Hindlimb muscle (tissue), 1 donor: ENCODE measurements at places on chromosomes 13 and 19. TPM values are rescaled to one million over a fixed set of nuclear protein-coding genes. Genes with fewer than 3 reads are reported as not detected.

Gene MAB21L1
- polyA plus RNA-seq: 13.1 TPM

GRCh38 chr13:44072536-44072935 lies 192.8 kb downstream of the LACC1 start:
- no peak for DNase-seq

DNA sequence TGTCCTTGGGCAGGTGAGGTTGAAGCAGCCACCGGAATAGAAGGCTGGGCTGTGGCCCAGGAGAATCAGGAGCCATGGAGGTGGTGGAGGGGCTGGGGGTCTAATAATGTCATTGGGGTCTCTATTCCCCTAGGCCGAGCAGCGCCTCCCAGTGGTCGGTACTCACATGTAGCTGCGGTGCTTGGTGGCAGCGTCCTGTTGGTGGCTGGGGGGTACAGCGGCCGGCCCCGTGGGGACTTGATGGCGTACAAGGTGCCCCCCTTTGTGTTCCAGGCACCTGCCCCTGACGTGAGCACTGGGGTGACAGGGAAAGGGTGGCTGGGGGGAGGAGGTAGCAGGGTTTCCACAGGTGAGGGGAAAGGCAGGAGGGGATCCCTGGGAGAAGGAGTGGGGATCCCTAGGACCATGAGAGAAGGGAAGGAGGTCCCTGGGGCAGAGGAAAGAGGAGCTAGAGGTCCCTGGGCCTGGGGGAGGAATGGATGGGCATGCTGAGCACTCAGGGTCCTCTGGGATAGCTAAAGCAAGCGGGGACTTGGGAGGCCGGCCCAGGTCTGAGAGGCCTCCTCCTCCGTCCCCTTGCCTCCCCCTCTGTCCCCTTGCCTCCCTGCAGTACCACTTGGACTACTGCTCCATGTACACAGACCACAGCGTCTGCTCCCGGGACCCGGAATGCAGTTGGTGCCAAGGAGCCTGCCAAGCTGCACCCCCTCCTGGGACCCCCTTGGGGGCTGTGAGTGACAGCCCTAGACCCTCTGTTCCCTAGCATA lies 18.1 kb downstream of the MEGF8 start:
- no peak for DNase-seq

- DNase-seq: no peak
Observed at GRCh38 chr13:111359237-111359915, 38.9 kb downstream of the TEX29 start.

Gene CGB3
- not detected for polyA plus RNA-seq

DNA sequence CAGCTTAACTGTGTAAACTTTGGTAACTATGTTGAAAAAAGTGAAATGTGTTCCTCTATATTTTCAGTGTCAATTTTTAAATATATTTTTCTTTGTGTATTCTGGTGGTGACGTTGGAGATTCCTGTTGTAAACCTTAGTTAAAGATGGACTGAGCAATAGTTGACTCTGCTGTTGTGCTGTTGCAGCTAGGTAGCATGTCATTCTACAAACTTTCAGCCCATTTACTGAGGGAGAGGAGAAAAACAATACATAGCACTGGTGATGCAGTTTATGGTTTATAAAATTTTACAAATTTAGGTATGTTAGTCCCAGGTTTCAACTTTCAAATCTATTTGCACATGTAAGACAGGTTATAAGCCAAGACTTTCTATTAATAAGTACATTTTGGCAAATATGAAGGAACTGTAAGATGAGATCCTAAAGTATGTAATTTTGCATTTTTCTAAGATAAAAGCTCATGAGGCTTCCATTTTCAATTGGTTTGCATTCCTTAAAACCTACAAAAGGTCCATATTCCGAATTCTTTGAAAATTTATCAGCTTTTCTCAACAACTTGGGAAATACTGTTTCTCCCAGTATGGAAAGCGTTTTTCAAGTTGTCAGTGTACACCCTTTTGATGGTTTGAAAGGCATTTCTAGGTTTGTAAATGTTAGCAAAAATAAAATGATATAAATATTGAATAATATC lies 1.5 kb downstream of the NDFIP2 start:
- no peak for DNase-seq

GRCh38 chr13:36870050-36870692 lies 49.9 kb downstream of the SMAD9 start:
- no peak for DNase-seq

Gene GAPDHS
- not detected for polyA plus RNA-seq

GRCh38 chr13:93265800-93266199 lies 39.2 kb downstream of the GPC6 start:
- no peak for DNase-seq

DNA sequence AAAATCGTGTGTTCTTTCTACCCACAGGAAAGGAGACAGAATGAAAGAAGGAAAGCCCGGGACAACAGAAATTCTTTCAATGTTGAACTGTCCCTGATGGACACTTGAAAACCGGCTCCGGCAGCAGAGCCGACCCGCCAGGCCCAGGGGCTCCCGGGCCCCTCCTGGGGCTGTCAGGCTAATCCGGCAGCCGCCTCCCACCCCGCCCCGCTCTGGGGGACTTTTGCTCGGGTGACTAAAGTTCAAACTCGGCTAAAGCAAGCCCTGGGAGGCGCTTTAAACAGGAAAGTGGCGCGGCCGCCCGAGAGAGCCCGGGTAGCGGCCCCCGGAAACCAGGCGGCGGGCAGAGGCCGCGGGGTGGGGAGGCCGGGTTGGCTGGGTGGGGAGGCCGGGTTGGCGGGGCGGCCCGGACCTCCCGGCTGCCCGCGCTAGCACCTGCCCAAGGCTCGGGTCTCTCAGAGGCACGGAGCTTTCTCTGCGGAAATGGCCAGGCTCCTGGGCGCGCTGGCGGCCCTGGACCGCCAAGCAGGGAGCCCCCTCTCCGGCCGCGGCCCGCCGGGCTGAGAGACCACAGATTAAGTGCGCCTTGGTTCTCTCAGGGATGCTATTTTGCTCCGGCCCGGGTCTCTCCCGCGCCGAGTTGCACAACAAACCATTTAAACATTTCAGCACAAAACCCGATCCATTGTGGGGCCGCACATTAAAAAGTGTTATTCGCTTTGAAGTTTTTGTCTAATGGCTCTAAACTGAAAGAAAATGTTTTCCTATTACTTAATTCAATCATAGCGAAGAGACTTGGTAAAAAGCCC lies 2.6 kb upstream of the GSX1 start:
- DNase-seq: no peak

GRCh38 chr19:55614711-55615542 lies 9.4 kb downstream of the ZNF784 start:
- DNase-seq: no peak
